DMS53 (cell line): ENCODE measurements at places on chromosomes 12 and 14.

DNA sequence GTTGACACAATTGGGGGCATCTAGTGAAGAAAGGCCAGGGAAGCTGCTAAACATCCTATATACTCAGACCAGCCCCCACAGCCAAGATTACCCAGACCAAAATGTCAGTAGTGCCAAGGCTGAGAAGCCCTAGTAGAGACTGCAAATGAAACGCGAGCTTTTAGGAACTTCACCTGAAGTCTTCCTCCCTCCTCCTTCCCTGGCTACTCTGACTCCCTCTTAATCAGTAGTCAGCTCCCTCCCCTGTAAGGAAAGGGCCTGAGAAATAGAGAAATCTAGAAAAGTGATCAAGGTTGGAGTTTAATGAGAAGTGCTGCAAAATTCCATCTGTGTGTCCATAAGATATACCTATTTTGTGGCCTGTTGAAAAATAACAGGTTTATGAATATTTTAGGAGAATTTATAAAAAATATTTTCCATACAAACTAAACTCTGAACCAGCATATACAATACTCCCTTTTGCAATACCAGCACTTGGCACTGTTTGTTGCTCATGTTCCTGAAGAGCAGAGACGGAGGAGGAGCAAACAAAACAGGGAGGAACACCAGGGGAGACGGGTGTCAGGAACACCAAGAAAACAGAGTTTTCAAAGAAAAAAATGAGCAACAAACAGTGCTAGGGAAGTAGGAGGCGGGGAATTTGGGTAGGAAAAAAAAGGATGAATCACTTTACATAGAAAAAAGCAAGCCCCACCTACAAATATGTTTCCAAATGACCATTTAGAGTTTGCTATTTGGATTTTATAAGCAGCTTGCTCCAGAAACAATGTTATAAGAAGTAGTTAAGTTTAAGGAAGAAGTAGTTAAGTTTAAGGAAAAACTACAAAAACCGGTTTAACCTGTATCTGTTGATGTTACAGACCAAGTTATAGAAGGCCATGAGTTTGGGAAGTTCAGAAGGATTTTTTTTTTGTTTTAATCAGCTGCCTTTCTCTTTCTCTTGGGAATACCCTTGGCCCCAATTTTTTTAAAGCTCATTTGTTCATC, 282.1 kb upstream of the GRIP1 start:
- peak; percentile 55 for DNase-seq

- peak; percentile 88 for DNase-seq
Observed at GRCh38 chr14:35341751-35342488, 49.7 kb downstream of the PSMA6 start.

DNA sequence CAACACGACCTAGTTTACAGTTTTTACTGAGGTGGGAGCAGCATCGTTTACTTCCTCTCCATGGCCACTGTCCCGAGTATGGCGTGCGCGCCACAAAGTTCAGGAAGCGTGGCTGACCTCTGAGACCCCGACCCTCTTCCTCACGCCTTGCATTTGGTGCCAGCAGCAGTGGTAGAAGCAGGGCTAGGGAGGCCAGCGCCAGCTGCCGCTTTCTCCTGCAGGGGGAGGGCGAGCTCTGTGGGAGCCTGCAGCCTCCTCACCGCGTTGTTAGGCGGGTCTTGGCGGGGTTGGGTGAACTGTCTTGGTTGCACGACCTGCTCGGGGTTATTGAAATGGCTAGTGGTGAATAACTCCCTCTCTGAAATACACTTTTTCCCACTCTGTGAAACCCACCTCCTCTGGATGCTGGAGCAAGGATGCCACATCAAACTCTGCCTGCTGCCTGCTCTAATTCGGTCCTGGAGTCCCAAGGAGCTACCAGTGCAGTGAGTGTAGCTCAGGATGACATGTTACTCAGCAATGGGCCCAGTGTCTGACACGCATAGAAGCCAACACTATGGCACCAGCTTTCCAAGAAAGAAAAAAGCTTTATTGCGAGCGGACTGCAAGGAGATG, 22.3 kb upstream of the TDRD9 start:
- DNase-seq = peak; percentile 17

DNA sequence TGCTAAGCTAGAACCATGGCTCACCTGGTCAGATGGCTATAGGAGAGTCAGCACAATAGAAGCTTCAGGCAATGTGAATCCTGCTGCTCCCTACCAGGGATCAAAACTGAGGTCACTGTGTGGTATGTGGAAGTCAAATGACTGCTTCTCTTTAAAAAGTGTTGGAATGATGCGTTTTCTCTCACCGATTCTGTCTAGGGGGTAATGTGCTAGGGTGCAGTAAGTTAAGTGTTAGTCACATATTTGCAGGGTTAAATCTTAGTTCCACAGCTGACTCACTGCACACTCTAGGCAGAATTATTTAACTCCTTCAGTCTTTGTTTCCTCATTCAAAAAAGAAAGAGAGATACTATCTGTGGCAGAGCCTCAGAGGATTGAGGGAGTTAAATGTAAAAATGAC, 696.6 kb downstream of the DIO2 start:
- DNase-seq = no peak

DNA sequence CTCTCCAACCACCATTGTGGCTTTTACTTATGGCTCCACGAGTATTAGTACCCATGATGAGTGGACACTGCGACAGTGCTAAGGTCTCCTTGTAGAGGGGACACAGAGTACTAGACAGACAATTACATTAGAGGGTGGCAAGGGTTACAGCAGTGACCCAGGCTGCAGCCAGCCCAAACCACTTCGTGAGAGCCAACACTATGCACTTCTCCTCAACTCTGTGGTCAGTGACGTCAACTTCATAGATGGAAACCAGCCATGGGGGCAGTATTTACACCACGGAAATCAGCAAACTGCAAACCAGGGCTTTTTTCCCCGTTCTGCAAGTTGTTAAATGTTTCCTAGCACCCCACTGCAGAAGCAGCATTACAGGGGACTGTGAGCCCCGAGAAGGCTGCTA, 61.6 kb upstream of the ZFP36L1 start:
- DNase-seq = no peak

DNA sequence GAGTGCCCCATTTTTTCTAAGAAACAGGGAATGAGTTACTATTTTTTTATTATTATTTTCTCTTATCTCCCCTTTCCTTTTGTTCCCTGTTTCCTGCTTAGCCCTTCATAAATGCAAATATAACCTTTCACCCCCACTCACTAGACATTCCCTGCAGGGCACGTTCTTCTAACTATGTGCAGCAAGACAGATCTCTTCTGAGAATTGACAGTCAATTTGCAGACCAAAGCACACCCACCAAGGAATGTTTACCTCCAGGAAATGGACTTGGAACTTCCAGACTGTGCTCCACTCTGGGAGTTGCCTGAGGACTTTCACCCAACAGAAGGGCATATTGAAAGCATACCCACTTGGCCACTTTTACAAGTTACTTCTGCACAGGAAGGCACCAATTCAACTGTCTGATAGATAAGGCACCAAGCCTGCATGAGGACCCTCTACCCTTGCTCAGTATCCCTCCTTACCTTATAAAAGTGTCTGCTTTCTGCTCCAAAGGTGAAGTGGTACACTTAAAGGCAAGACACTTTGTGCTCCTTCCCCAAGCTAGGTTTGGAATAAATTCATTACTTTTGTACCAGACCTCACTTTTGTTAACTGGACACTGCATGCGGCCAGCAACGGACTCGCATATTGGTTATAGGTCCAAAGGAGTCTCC, 6.5 kb downstream of the TAS2R19 start:
- no peak for DNase-seq

DNA sequence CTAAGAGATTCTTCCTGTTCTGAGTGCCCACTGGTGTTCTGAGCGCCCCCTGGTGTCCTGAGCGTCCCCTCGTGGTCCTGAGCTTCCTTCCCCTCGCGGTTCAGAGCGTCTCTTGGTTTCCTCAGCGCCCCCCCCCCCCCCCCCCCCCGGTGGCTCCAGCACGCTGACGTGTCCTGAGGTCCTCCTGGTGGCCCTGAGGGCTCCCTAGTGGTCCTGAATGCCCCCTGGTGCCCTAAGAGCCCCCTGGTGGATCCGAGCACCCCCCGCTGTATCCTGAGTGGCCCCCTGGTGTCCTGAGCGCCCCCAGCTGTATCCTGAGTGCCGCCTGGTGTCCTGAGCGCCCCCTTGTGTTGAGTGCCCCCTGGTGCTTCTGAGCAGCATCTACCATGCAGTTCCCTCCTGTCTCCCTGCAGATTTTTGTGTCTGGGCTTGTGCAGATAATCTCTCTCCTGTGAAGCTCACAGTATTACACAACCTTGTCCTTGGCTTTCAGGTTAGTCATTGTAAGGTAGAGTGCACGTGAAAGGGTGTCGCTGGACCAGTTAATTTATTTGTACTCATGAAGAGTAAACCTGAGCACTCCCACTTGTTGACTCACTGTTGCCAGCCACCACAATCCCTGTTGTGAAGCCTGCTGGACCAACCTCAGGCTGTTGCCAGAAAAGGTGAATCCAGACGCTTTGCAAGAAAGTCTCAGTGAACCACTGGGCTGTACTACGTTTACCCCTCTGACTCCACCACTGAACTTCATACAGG, 1168.4 kb downstream of the TMEM121 start:
- peak; percentile 79 for DNase-seq

DNA sequence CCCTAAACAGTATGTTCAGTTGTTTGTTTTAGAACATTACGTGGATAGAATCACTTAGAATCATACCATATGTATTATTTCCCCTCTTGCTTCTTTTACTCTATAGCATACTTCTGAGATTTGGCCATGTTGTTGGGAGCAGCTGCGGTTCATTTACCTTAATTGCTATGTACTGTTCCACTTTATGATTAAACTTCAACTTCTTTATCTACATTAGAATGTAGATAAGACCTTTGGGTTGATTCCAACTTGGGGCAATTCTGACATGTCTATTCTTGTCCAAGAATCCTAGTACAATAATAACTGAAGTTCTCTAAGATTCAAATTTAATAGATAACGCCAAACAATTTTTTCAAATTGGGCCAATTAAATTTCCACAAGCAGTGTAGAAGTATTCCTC, 80.7 kb downstream of the GRIN2B start:
- DNase-seq = no peak
